ENCODE measurements at places on chromosomes 3 and 15.
A peak's percentile ranks its signal among the peaks of the same experiment; 100 is the strongest.

DNA sequence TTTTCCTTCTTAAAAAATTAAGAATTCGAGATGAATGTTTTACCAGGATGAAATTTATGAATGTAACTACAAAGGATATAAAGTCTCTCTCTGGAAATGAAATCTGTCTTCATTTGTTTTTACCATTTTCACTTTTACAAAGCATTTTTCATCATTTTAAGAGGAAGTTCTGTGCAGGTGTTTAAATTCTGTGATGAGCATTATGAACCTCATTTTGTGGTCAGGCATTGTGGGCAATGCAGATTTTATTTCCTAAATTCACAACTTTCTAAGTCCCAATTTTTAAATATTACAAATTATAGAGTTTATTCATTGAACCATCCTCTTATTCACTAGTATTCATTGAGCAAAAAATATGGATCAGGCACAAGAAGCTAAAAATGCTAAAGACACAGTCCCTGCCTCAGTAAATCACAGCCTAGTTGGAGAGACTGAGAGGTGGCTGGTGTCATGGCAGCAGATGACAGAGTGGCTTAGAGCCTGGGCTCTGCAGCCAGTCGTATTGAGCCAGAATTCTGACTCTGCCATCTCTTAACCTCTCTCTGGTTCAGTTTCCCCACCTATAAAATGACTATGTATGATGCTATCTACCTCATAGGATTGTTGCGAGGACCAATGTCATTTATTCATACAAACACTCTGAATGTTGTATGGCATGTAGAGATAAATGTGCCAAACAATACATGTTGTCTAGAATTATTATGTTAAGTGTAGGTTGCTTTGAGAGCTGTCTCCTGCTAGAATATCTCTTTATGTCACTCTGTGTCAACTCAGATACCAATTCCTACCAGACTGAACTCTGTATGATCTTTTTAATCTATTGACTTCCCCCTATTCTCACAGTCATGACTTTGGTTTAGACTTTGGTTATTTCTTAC is 7.5 kb upstream of the TGFBR2 start:
- no peak for DNase-seq

DNA sequence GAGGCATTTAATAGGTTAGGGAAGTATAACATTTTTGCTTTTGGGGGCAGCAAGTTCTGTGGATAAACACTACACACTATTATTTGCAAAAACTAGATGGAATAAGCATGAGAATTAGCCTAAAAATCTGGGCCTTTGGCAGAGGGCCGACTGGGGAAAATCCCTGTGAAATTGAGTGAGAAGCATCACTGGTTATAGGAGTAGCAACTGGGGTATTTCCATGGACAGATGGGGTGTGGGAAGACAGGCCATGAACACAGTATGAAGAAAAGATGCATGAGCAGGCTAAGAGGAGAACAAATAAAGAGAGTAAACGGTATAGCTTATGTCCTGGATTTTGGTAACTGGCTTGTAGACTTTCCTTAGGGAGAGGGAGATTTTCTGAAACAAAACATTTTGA is 32.9 kb upstream of the CSPG5 start:
- DNase-seq = no peak

DNA sequence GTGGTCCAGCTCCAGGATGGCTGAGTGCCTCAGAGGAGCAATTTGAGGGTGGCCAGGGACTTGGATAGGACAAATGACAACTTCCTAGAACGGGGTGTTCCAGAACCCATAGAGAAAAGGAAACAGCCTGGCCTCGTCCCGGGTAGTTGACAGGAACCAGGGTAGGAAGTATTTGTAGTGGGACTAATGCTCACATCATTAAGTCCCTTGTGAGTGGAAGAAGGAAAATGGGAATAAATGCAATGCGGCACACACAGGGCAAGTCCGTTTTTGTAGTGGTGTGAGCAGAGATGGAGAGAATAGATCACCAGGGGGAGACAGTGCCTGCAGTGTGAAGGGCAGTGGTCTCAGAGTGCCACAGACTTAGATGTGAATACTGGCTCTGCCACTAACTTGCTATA is 19.6 kb downstream of the TIMP4 start:
- DNase-seq = peak; percentile 38

DNA sequence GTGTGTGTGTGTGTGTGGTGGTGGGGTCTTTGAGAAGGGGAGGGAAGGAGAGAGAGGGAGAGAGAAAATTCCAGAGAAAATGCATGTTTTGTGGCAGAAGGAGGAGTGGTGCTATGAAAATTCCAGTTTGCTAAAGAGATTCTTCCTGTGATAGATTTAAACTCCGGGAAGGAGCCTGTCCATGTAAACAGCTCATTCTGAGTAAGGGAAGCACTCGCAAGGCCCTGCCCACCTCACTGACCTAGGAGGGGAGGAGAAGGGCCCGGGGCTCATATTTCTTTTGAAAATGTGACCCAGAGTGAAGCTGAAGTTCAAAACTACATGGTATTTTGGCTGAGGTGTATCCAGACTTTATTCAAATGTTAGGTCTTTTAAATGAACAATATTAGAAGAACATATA is 41.3 kb downstream of the ADAMTSL3 start:
- no peak for DNase-seq

DNA sequence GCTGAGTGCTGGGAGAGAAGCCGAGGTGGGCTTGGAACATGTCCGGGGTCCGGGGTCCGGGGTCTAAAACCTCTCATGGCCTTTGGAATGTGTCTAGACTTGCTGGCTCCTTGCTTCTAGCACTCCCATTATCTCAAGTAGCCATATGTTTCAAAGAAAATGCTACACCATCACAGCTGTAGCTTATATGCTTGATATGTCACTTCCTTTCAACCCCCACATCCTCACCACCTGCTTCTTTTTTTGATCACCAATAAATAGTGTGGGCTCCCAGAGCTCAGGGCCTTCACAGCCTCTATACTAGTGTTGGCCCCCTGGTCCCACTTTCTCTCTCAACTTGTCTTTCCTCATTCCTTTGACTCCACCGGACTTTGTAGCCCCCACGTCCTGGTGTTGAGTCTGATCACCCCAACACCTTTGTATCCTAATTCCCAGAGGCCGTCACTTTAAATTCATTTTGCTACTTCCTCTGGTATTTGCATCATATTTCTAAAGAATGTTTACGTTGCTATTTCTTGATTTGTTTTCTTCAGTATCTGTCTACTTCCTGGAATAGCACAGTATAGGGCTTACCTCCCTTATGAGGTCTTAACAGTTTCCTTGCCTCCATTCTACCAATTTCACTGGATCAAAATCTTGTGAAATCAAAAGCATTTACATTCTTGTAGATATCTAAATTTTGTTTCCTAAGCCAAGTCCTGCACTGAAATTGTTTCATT is 71.9 kb upstream of the CHRNB4 start:
- DNase-seq = no peak

DNA sequence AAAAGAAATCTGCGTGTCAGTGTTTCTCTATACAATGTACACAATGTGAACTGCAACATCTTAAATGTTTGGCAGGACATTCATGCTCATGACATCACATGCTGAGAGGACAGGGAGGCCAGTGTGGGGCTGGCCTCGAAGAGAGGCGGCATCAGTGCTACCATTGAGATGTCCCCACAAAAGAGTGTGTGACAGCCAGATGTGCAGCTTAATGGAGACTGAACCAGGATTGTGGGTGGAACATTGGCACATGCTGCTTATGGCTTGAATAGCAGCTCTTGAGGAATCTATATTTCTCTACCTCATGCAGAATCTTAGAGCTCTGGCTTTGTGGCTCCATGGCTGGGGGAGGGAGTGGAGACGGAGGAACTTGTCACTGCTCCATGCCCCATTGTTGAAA is 18.5 kb downstream of the CLDN11 start:
- DNase-seq = no peak

GRCh38 chr15:42215913-42216829 is 8.1 kb upstream of the VPS39 start:
- no peak for DNase-seq

GRCh38 chr3:15889936-15890335 is 92.2 kb upstream of the ANKRD28 start:
- no peak for DNase-seq

- DNase-seq = no peak
These were observed 3.5 kb downstream of the SLITRK3 start for GRCh38 chr3:165192610-165193192.

DNA sequence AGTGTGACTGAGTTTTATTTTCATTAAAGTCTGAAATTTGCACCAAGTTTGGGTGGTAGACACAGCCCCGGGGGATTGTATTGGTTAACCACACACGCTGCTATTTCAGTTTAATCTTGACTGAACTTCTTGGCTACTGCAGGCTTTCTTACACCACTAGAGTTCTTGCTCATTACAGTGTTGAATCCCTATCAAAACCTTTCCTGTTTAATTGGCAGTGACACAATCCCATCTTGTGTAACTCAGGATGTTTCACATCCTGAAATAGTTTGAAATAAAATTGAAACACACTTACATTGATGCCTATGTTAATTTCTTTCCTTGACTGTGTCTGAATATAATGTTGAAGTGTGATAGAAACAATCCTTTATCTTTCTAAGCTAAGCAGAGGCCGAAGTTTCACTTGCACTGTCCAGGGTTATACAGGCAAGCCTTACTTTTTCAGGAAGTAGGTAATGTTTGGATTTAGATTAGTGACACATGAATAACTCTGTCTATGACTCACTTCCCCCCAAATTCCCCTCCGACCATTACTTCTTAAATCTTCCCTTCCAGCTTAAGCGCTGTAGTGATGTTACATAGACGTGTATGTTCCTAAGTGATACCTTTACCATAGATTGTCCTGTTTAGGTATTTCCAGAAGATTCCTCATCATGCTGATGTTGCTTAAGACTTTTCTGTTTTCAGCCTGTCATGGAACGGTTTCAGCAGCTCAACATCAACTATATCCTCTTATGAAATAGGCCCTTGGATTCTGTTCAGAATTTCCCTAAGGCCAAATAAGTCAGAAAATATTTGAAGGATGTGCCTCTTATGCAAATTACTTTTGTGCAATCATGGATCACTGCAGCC is 16.8 kb downstream of the ATG7 start:
- DNase-seq = peak; percentile 83

DNA sequence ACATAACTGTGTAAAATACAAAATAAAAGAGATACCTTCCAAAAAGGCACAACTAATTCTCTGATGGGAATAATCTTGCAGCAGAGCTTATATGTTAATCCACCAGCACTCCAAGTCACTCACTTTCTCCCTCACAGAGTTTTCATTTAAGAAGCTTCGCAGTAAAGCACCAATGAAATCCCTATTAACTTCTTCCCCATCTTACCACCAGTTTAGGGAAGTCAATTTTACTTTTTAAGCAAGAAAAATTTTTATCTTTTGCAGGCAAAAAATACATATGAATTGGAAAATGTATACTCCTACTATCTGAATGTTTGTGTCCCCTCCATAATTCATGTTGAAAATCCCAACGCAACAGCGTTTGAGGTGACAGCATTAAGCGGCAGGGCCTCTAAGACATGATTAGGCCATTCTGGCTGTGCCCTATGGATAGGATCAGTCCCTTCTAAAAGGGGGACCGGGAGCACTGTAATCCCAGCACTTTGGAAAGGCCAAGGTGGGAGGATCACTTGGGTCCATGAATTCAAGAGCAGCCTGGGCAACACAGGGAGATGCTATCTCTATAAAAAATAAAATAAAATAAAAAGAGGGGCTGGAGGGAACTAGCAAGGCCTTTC is 435.8 kb downstream of the SHQ1 start:
- DNase-seq = no peak

DNA sequence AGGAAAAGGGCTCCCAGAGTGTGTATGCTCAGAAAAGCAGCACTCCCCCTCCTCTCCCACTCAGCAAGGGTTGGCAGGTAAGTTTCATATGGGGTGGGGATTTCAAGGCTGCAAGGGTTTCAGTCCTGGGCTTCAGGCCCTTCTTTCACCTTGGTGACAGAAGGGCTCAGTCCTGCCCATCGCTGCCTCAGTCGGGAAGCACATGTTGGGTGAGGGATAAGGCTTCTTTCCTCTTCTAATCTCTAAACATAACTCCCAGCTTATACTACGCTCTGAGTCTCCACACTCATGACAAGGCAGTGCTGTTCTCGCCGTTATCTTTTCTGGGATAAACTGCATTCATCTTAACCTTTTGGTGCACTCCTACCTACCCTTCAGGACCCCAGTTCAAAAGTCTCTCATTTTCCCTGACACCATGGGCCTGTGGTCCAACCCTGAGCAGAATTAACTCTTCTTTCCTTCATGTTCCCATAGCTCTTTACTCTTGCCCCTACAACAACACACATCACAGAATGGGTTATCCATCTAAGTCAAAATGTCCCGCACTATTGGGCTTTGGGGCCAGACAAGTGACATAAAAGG is 17.0 kb downstream of the RAB43 start:
- DNase-seq = no peak

- DNase-seq = no peak
These were observed 76.2 kb downstream of the CEP63 start for GRCh38 chr3:134562055-134562454.

DNA sequence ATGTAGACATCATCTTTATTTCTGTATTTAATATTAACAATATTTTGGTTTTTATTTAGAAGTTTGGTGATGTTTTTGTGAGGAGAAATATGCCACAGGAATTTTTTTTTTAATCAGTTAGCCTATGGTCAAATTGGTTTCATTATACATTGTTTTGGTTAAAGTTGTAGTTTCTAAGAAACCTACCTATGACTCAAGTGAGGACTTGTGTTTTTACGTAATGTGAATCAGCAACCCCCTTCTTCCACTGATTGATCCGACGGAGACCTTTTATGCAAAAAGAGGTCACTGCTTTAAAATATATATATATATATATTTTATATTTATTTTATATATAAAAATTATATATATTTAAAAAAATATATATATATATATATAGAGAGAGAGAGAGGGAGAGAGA is 698.1 kb downstream of the FHIT start:
- DNase-seq = no peak

DNA sequence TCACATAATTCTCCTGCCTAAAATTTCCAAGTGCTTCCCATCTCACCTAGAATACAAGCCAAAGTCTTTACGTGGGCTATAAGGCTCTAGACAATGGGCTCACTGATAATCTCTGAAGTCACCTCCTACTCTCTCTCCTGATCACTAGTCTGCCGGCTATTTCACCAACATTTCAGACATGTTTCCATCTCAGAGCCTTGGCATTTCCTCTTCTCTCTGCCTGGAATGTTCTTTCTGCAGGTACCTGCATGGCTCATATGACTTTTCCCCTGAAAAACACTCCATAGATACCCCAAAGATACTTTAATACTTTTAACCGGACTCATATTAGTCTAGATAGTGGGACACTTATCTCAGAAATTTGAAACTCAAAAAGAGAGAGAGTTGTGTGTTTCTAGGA is 32.7 kb downstream of the CD200 start:
- DNase-seq = no peak

- DNase-seq = no peak
These were observed 598.4 kb upstream of the ZNF717 start for GRCh38 chr3:76383781-76384180.

DNA sequence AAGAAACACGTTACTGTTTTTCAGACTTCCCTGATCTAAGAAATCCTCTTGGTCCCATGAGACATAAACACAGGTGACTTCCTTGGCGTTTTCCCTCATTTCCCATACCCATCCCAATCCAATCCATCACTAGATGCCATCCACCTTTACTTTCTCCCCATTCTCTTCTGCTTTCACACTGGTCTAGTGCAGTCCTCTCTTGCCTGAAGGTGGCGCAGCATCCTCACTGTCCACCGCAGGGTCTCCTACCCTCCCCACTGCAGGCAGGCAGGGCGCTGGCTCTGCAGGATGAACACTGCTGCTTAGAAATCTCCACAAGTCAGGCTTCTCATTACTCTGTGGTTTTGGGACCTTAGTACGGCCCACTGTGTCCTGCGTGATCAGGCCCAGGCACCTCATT is 58.2 kb downstream of the RAB7A start:
- no peak for DNase-seq

- DNase-seq = no peak
These were observed 49.4 kb downstream of the CRYBG3 start for GRCh38 chr3:97871186-97871585.

- DNase-seq = no peak
These were observed 5.9 kb downstream of the ADPRH start for GRCh38 chr3:119585208-119585607.
